GM06990 (cell line): ENCODE measurements at places on chromosomes 6 and 20.
A peak's percentile ranks its signal among the peaks of the same experiment; 100 is the strongest.

GRCh38 chr20:25251019-25251418 lies 3.1 kb downstream of the PYGB start:
- DNase-seq, result no peak

- peak; percentile 86 for DNase-seq
These were observed 44.3 kb downstream of the CTCFL start for GRCh38 chr20:57480444-57481160.

DNA sequence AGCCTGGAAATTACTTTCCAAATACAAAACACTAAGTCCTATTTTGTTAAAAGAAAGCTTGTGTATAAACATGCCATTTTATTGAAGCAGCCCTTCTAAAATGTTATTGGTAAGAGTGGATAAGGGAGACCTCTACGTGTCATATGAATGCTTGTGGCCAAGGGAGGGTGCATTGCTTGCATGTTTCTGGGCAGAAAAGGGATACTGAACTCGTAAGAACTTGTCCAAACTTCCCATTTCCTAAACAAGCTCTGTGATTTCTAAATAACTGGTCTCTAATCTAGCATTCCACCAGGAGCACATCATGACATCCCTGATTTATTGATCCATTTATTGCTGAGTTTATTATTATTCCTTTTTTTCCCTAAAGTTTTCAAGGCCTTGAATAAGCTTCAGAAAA lies 474.1 kb downstream of the CD109 start:
- DNase-seq, result no peak

GRCh38 chr20:49186535-49187329 lies 1.4 kb downstream of the STAU1 start:
- DNase-seq, result no peak

GRCh38 chr6:90383196-90383822 lies 86.7 kb upstream of the BACH2 start:
- no peak for DNase-seq

- DNase-seq, result no peak
These were observed 675.8 kb downstream of the HACE1 start for GRCh38 chr6:104183816-104184435.
